ENCODE measurements at places on chromosomes 4 and X.

GRCh38 chr4:131644619-131645018 is 1504.5 kb upstream of the PCDH10 start:
- DNase-seq: no peak

- no peak for DNase-seq
Measured at GRCh38 chrX:131693359-131693758, 149.5 kb downstream of the OR13H1 start.

- DNase-seq: no peak
Measured at GRCh38 chr4:136306361-136306760, 1225.9 kb downstream of the PCDH18 start.

- DNase-seq: no peak
Measured at GRCh38 chr4:170243662-170244288, 154.0 kb upstream of the AADAT start.

- DNase-seq: peak; percentile 12
Measured at GRCh38 chrX:72169008-72169728, 12.4 kb upstream of the PIN4 start.

DNA sequence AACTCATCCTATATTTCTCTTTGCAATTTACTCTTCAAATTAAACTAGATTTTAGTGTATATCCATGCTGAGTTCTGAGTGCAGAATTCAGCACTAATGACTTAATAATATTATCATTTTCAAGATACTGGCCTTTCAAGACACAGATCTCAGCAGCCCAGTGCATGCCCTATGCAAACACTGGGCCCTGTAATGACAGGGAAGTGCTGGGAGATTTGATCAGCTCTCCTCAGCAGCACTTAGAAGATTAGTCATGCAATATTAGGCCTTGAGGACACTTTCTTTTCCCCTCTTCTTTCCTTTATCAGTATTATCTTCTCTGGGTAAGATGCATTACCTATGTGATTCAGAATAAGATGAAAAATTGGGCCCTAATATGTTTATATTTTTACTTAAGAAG is 207.1 kb downstream of the PPP3CA start:
- no peak for DNase-seq

GRCh38 chr4:5156682-5157081 is 105.4 kb downstream of the STK32B start:
- DNase-seq: no peak

DNA sequence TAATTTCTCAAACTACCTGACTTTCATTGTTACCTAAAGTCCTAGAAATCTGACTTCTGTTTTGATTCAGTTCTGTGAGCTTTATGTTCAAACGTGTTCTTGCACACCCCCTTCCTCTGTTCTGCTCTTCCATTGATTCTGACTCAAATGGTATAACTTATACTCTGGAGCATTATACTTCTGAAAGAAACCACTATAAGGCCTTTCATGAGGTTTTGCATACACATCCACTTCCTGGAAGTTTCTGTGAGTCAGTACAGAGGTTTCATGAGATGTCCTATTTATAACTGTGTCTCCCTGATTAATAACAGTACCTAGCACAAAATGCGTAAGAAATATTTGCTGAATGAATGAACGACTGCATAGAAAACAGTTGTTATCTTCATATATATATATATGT is 540.2 kb upstream of the CT83 start:
- no peak for DNase-seq

All from stimulated activated naive CD8-positive, alpha-beta T cell treated with anti-CD3 and anti-CD28 coated beads, Interleukin-15, amount 100 ng/mL, for 72 hours (primary cell).